ENCODE measurements at places on chromosomes 3 and 15.
A peak's percentile ranks its signal among the peaks of the same experiment; 100 is the strongest.

DNA sequence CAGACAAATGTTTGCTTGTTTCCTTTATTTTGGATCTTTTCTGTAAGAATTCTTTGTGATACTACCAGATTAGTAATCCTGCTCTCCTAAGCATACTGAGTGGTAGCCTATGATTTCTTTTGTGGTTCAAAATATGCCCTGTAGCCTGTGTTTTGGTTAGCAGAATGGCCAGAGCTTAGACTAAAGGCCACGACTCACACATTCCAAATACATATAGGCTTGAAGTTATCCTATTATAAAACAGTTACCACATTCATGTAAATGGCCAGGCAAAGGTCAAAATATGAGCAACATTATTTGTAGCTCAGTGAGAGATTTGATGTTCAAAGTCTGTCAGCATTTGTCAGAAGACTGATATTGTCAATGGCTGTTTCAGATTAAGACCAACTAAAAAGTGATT, 84.5 kb downstream of the MITF start:
- DNase-seq = no peak

DNA sequence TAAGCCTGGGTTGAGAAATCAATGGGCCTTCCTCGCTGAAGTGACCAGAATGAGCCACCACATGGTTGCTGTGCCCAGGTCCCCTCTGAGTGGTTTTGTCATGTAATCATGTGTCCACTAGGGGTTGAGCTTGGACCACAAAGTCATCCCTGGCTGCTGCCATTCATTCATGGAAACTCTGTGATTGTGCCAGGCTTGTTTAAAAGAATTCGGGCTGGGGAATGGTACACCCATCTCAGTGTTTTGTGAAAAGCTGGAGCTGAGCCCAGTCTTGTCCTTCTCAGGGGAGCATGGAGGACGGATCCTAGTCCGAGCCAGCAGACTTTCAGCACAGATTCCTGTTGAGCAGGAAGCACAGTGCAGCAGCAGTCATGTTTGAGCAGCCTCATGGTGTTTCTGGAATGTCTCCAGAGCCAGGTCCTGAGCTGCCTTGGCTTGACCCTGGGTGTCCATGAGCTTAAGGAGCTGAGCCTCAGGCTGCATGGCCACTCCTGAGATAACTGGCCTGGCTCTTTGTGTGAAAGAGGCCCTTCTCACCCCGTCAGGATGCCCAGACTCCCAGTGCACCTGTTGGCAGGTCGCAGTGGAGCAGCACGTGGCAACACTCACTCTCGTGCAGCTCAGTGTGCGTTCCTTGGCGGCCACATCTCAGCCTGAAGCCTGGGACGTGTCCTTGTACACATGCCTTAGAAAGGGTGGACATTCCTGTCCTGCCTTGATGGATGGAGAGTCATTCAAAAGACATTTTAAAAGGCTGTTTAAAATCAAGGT, 260.3 kb upstream of the TPM1 start:
- DNase-seq = peak; percentile 11

- DNase-seq = peak; percentile 48
Measured at GRCh38 chr3:47573190-47574172, 5.2 kb downstream of the CSPG5 start.

DNA sequence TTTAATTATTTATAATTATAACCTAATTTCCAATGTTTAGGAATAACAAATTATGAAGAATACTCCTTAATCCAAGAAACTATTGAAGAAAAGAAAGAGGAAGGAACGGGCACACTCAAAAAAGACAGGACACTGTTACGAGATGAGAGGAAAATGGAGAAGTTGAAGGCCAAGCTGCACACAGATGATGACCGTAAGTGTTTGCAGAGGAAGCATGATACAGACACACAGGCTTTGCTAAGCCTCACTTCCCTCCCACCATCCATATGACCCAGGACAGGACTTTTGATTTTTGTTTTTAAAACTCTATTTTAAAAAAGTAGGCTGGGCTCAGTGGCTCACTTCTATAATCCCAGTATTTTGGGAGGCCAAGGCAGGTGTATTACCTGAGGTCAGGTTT, 389.4 kb upstream of the TPM1 start:
- no peak for DNase-seq

GRCh38 chr3:62154457-62155148, 218.7 kb downstream of the FEZF2 start:
- DNase-seq = no peak

GRCh38 chr3:126982126-126982470, 817 bp upstream of the PLXNA1 start:
- DNase-seq = no peak

- no peak for DNase-seq
Measured at GRCh38 chr3:140092848-140093536, 158.0 kb downstream of the CLSTN2 start.

DNA sequence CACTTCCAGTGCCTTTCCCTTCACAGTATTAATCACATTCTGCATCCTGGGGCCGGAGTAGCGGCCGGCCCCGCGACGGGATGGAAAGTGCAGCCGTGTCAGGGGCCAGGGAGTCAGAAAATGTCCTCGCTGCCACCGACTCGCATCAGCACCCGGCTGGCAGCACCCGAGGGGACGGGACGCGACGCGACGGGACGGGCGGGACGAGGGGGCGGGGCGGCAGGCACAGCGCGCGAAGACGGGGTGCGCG, 353 bp downstream of the ATG3 start:
- DNase-seq = no peak

GRCh38 chr3:3799173-3800079, at the start of gene LRRN1:
LRRN1 (plus strand) TSS chr3:3799431; CDS start chr3:3844642, 45,211 bp downstream.
- peak; percentile 36 for DNase-seq

GRCh38 chr15:92429378-92430068, 35.8 kb downstream of the ST8SIA2 start:
- DNase-seq = no peak

DNA sequence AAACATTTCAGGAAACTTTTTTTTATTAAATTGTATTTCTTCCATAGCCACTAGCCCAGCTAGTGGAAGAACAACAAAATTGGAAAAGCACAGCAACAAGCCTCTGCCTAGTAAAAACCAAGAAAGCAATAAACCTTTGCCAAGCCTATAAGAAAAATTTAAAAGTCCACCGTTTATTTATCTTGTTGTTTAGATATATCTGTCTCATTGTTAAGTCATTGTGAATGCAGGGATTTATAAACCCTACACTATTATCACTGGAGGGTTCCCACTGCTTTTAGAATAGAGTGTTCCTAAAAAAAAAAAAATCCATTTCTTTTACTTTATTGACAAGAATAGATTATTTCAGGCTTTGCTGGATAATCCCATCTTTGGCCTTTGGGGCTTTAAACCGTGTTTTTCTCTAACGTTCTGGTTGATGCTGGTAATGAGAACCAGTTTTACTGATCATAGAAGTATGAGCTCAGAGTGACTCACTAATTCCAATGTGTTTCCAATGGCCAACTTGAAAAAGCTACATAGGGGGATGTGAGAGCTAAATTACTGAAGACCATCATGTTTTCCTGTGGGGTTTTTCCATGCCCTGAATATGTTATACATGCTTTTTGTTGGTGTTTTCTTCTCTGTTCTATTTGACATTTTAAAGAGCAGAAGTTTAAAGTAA, 634.1 kb downstream of the RBMS3 start:
- DNase-seq = no peak

DNA sequence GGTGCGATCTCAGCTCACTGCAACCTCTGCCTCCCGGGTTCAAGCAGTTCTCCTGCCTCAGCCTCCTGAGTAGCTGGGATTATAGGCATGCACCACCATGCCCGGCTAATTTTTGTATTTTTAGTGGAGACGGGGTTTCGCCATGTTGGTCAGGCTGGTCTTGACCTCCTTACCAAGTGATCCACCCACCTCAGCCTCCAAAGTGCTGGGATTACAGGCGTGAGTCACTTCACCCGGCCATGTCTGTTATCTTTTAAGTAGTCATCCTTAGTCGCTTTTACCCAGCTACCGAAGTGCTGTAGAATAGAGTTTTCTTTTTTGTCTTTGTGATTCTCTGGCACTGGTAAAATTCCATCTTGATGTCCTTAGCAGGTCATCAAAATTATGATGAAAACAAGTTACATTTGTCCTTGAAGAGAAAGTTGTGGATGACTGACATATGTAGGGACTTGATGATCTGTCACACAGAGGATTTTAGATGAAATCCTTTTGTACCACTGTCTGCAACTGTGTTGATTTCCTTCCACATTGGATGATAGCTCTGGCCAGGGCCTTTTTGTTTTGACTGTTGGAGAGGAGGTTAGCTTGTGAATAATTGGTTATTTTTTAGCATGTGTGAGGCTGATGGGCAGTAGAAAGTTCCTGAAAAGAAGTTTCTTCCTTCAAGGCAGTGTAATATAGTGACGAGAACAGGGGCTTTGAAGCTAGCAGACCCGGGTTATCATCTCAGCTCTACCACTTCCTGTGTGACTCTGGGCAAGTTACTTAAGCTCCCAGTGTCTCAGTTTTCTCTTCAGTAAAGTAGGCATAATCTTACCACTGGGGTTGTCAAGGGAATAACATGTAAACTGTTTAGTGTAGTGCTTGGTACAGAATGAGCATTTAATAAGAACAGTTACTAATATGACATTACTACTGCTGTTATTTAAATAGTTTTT, 18.8 kb downstream of the ATG7 start:
- DNase-seq = no peak

DNA sequence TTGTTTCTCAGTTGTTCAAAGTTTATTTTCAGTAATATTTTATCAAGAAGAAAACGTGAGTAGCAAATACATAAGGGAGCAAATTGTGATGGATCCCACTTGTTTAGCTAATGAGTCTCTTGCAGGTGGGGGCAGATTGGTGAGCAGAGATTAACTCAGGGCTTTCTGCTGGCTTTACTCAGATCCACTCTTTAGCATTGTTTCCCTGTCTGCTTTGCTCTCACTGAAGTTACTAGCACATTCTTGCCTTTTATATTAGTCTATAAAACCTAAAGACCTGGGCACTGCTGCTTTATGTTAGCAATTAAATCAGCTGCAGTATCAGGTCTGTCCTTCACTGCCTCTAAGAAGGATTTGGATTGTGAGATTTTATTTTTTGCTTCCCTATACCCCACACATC, 71.5 kb downstream of the STAC start:
- DNase-seq = no peak

GRCh38 chr3:79766496-79767193, 1.2 kb downstream of the ROBO1 start:
- no peak for DNase-seq

GRCh38 chr3:9091486-9092235, 128.4 kb upstream of the RAD18 start:
- no peak for DNase-seq

DNA sequence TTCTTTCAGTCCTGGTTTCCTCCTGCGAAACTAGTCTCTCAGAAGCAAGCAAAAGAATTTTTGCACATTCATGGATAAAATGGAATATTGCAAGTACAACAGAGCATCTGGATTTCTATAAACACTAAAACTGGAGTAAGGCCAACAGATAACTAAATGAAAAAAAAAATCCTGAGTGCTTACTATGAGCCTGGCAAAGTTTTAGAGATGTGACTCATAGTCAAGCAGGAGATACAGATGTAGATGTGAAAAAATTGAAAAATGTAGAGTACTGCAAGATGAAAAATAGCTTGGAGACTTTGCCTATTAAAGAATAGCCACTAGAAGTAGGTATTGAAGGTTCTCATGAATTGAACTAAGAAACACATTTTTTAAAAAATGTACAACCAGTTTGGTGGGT, 397.4 kb downstream of the OTOL1 start:
- no peak for DNase-seq

DNA sequence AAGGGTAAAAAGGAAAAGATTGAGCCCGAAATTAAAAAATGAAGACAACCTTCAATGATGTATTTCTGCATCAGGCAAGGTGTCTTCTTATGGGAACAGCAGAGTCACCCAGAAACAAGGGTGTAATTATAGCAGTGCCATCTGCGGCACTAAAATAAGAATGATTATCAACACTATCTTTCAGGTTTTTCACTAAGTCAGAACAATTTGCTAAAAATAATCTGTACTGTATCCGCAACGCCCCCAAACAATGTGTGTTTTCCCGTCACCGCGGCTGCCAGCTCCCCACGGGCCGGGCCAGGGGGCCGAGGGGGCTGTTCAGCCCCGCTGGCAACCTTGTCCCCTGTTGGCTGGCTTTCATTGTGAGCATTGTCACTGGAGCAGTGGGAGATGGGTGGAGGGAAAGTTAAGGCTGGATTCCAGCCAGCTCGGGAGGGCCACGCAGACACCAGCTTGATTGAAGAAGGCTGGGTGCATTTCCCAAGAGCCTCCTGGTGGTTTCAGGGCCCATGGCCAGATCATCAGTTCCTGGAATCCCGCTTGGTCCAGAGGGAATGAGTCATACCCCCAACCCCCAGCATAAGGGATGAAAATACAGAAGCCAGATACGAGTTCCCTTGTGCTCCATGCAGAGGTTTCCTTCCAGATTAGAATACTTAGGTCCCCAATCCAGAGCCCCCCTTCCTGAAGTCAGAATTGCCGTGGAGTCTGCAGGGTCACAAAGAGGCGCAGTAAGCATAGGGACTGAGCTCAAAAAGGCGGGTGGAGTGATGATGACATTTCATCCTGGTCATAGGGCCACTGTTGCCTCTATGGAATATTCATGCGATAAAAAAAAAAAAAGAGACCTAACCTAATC, 90.2 kb upstream of the KLF13 start:
- DNase-seq = peak; percentile 34

DNA sequence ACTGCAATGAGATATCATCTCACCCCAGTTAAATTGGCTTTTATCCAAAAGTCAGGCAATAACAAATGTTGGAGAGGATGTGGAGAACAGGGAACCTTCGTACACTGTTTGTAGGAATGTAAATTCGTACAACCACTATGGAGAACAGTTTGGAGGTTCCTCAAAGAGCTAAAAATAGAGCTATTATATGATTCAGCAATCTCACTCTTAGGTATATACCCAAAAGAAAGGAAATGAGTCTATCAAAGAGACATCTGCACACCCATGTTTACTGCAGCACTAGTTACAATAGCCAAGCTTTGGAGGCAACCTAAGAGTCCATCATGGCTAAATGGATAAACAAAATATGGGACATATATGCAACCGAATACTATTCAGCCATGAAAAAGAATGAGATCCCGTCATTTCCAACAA, 68.0 kb upstream of the HES1 start:
- no peak for DNase-seq

DNA sequence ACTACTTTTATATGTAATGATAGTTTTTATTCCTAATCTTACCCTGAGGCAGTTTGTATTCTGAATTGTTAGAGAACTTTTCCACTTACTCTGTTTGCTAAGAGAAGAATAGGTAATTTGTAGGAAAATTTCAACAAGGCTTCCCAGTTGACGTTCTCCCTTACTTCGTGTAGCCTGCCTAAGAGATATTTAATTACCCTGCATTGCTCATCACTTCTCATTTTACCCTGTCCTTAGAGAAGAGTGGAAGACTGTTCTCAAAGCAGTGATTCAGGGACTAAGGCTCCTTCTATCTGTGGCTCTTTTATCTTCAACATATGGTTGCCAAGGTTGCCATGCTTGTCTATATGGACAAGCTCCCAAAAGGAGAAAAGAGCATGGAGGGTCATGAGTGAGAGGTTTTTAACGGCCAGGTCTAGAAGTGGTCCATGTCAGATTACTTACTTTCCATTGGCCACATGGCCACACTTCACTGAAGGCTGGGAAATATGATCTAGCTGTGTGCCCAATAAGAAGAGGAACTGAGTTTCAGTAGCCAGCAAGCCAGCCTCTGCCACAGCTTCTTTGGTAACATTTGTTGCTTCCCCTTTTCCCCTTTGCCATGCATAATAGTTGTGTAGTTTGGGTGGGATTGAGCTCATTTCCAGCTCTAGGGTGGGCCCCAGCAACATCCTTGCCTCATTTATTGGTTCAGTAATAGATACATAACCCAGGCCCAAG, 22.1 kb downstream of the PDE8A start:
- DNase-seq = no peak
